Epithelial cell of umbilical artery (primary cell): ENCODE measurements at places on chromosomes 3 and 15. TPM values are rescaled to one million over a fixed set of nuclear protein-coding genes. Genes with fewer than 3 reads are reported as not detected.

The HTR3E gene
- not detected in 2 replicates for total RNA-seq

The MUC20 gene
- total RNA-seq, result not detected in 2 replicates

The IGF1R gene
- 18.8 and 21.6 TPM in 2 replicates for total RNA-seq

The GOLGA8S gene
- total RNA-seq, result under 0.01 and 0.15 TPM in 2 replicates

The RLBP1 gene
- total RNA-seq, result not detected in 2 replicates

The ACTC1 gene
- not detected in 2 replicates for total RNA-seq

The NANOGP8 gene
- total RNA-seq, result not detected in 2 replicates

The TPRA1 gene
- total RNA-seq, result 30.2 and 46.0 TPM in 2 replicates

The GOLGA8M gene
- 1.9 TPM in 1 of 2 replicates, not detected in the other for total RNA-seq

The CPNE4 gene
- total RNA-seq, result not detected in 2 replicates

The B3GALNT1 gene
- 15.9 and 36.9 TPM in 2 replicates for total RNA-seq

The SKOR1 gene
- total RNA-seq, result under 0.01 TPM in 1 of 2 replicates, not detected in the other

The TGM5 gene
- not detected in 2 replicates for total RNA-seq

The GOLGA8N gene
- total RNA-seq, result 1.6 and 2.1 TPM in 2 replicates

The SH3GL3 gene
- total RNA-seq, result not detected in 2 replicates

The AMIGO3 gene
- 0.32 TPM in 1 of 2 replicates, not detected in the other for total RNA-seq
